Daoy (cell line): ENCODE measurements at places on chromosomes 4 and X. TPM values are rescaled to one million over a fixed set of nuclear protein-coding genes. Genes with fewer than 3 reads are reported as not detected.

The FAM184B gene
- total RNA-seq = 0.03 and 0.29 TPM in 2 replicates

The RS1 gene
- total RNA-seq = not detected in 2 replicates

The SULT1E1 gene
- total RNA-seq = 0.33 and 1.3 TPM in 2 replicates

The IL2 gene
- total RNA-seq = not detected in 2 replicates

The CD40LG gene
- not detected in 2 replicates for total RNA-seq

The EOLA1 gene
- total RNA-seq = 7.4 and 12.7 TPM in 2 replicates

The CT47A7 gene
- total RNA-seq = not detected in 2 replicates

The CTAG2 gene
- 3.8 and 13.4 TPM in 2 replicates for total RNA-seq

The LONRF3 gene
- total RNA-seq = 2.2 TPM in 2 replicates

The PRMT9 gene
- total RNA-seq = 2.4 and 6.0 TPM in 2 replicates

The VSIG4 gene
- total RNA-seq = not detected in 2 replicates

The GRPEL1 gene
- total RNA-seq = 59.5 and 83.3 TPM in 2 replicates

The CTSO gene
- 1.3 and 2.2 TPM in 2 replicates for total RNA-seq

The ARX gene
- total RNA-seq = not detected in 2 replicates

GRCh38 chr4:41146716-41147506, 67.4 kb downstream of the APBB2 start:
- peak; percentile 55 for DNase-seq

- no peak for DNase-seq
Measured at GRCh38 chr4:20323991-20324390, 72.3 kb downstream of the SLIT2 start.

GRCh38 chr4:71558248-71558647, 219.4 kb downstream of the SLC4A4 start:
- DNase-seq = no peak

- no peak for DNase-seq
Measured at GRCh38 chrX:3462166-3462508, 115.7 kb upstream of the MXRA5 start.

DNA sequence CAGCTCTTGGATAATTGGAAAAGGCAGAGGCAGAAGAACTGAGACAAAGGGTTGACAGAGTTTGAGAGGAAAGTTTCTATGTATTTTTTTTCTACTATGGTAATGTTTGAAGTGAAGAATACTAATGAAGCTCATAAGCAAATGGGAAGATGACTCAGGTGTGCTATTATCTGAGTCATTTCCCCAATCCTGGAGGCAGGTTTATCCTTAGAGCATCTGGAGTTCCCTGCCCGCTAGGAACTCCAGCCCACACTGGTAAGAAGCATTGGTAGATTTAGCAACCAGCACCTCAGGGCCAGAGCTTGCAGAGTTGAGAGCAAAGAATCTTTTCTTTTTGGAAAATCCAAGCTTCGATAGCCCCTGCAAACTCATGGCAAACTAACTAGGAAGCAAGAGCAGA, 55.2 kb downstream of the DOCK11 start:
- DNase-seq = peak; percentile 18

- no peak for DNase-seq
Measured at GRCh38 chrX:121558886-121559285, 511.5 kb downstream of the GLUD2 start.

DNA sequence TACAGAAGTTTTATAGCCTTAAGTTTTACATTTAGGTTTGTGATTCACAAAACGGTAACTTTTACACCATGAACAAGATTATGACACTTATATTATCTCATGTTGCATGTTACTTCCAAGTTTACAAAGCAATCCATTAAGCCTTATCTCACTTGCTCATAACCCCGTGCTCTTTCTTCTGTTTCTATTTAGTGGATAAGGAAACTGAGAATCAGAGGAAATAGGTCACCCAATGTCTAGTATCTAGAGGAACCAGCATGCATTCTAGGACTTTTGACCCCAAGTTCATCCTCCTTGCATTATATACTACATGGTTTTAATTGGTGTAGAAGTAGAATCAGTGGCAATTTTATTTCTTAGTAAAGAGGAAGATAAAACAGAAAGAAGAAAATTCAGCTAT, 67.0 kb upstream of the ANXA3 start:
- DNase-seq = no peak

DNA sequence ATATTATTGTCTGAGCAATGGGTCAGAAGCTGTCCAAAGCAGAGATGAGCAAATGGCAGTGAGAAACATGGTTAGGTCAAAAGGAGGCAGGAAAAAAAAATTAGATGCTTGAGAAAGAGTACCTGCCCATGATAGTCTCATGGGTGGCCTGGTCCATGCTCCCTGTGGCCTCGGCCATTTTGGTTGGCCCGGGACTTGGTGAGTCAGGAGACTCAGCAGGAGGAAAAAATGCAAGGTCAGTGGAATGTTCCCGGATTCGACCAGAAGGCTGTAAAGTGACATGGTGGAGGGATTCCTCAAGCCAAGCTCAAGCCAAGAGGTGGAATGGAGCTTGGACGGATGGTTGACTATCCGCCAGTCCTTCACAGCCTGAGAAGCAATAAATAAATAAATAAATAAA, 236.7 kb downstream of the ASMT start:
- peak; percentile 30 for DNase-seq

- DNase-seq = no peak
Measured at GRCh38 chr4:153418558-153418957, 47.6 kb upstream of the TMEM131L start.

- no peak for DNase-seq
Measured at GRCh38 chr4:24434241-24434640, 150.1 kb downstream of the DHX15 start.

DNA sequence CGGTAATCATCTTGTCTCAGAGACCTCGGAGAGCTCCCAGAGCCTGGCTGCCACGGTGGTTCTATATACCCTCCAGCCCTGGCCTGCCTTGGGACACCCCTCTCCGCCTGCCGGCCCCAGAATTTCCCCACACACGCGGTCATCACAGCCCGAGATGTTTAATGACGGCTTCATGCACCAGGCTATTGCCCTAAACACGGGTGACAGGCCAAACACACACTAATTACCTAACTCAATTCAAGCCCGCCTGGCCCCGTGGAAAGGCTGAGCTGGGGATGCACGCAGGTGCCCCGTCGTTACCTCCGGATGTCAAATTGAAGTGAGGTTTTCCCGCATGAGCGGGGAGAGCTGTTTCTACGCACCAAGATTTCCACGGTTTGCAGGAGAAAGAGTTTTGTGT, 72.9 kb upstream of the PPP2R3B start:
- no peak for DNase-seq

- no peak for DNase-seq
Measured at GRCh38 chr4:161444626-161445025, 719.2 kb downstream of the FSTL5 start.

DNA sequence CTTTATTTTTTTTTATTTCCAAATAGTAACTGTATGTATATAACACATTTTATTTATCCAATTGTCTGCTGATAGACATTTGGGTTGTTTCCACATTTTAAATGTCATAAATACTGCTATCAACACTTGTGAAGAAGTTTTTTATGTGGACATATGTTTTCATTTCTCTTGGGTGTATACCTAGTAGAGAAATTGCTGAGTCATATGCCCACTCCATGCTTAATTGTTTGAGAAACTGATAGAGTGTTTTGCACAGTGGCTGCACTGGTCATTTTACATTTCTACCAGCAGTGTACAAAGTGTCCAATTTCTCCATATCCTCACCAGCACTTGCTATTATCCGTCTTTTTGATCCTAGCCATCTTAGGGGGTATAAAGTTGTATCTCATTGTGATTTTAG, 567.8 kb downstream of the GBA3 start:
- DNase-seq = no peak

DNA sequence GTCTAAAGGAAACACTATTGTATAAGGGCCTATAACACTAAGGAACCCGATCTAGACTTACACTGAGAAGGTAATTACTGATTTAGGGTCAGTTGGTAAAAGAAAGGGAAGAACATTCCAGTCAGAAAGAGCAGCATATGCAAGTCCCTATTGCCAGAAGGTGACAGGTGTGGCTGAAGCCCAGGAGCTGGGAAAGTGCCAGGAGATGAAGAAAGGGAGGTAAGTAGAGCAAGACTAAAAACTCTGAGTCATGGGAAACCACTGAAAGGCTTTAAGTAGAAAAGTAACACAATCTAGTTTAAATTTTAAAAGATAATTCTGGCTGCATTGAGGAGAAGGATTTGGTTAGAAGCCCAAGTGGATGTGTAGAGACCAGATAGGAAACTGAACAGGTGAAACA, 77.7 kb upstream of the INTU start:
- DNase-seq = no peak

DNA sequence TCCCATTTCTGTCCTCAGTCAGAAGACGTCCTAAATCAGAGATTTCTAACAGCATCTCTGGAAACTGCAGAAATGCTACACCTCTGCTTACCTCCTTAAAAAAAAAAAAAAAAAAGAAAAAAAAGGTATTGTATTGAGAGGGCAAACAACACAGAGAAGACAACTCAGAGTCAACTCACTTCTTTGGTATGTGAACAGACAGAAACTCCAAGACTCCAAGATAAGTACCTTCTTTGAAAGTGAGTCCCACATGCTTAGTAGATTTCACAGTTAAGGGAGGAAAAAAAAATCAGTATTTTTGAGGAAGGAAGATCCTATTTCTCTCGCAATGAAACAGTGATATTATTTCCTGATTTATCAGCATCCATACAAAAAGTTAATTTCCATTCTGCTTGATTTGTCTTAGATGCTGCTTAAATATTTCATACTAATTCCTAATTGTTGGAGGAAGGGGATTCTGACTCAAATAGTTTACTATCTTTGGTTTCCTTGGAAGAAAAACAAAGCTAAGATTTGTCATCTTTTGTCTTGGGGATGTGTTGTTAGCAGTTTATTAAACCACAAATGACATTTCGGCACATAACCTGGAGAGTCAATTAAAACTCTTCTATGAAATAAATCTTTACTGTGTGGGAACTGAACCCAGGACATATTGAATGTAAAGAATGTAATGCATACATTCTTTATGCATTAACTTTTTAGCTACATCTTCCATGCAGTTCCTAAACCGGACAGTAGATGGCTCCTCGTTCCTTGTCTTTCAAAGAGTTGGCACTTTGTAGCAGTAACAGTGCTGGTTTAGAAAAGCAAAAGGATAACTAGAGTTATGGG, 4.7 kb downstream of the RASGEF1B start:
- peak; percentile 48 for DNase-seq

- DNase-seq = peak; percentile 26
Measured at GRCh38 chr4:40292313-40292759, 42.8 kb upstream of the CHRNA9 start.

DNA sequence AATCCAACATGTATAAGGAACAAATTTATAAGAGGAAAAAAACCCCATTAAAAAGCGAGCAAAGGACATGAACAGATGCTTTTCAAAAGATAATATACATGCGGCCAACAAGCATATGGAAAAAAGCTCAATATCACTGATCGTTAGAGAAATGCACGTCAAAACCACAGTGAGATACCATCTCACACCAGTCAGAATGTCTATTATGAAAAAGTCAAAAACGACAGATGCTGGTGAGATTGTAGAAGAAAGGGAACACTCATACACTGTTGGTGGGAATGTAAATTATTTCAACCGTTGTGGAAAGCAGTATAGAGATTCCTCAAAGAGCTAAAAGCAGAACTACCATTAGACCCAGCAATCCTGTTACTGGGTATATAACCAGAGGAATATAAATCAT, 465.4 kb downstream of the TMA16 start:
- DNase-seq = no peak

DNA sequence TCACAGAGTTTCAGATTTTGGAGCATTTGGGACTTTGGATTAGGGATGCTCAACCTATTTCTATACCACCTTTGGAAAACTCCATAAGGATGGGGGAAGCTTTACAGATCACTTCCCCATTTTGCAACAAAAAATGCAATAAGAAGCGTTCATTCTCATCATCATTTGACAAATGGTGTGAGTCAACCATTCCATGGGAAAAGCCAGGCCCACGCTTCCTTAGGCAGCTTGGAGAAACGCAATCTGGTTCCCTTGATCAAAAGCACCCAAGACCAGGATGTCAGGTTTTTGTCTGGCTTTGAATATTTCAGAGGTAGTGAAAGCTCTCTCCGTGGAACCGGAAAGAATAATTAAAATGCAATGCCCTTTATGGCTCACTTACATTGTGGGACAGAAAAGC, 79.3 kb upstream of the C4orf50 start:
- DNase-seq = no peak

- DNase-seq = no peak
Measured at GRCh38 chrX:631802-632365, 1.3 kb downstream of the SHOX start.

- DNase-seq = no peak
Measured at GRCh38 chrX:16458208-16458607, 191.8 kb upstream of the S100G start.

DNA sequence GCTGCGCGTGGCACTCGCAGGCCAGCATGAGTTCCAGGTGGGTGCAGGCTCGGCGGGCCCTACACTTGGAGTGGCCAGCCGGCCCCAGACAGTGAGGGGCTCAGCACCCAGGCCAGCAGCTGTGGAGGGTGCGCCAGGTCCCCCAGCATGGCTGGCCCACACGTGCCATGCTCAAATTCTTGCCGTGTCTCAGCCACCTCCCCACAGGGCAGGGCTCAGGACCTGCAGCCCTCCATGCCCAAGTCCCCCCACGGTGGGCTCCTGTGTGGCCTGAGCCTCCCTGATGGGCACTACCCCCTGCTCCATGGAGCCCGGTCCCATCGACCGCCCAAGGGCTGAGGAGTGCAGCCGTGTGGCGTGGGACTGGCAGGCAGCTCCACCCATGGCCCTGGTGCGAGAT, 210.2 kb downstream of the COX7B2 start:
- DNase-seq = no peak

- no peak for DNase-seq
Measured at GRCh38 chr4:126986828-126987227, 645.9 kb upstream of the INTU start.

DNA sequence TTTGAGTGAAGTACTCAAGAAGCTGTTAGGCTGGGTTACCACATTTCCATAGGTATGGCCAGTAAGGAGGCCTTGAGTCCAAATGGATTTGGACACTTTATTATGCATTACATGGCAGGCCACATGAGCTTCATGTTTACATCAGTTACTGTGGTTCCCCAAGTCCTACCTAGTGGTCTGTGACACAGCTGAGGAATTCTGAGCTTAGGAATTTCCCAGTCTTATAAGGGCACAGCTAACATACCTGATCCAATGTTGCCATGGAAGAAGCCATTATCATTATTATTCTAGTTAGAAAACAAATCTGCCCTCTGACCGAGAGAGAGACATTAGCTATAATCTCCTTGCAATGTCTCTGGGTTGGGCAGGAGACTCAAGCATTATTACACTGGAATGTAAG, 174.4 kb upstream of the NUDT10 start:
- no peak for DNase-seq

DNA sequence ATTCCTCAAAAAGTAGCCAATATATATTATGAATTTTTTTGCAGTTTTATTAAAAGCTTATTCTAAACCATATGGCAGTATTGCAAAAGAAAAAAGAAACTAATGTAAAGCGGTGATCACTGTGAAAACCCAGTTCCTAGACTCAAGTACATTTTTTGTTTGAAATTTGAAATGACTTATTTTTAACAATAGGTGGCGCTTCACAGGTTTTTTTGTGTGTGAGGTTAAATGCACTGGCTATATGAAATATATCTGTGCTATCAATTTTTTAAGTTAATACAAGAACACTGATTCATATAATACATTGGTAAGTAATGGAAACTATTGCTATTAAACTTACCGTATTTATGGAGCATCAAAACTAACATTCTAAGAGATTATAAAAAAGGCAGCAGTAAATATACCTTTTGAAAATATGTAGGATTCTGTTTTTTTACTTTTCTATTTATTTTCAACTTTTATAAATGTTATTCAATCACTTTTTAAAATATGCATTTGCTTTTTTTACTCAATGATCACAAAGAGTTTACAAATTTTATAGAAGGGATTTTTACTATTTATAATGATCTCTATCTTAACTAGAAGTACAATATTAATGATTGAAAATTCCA, 5.6 kb upstream of the SPRY1 start:
- DNase-seq = no peak
